ENCODE measurements at places on chromosomes 2 and 18.

GRCh38 chr2:55156984-55157383 lies 75.1 kb downstream of the CLHC1 start:
- no peak for DNase-seq

GRCh38 chr2:174779361-174779928 lies 15.2 kb upstream of the CHRNA1 start:
- no peak for DNase-seq

DNA sequence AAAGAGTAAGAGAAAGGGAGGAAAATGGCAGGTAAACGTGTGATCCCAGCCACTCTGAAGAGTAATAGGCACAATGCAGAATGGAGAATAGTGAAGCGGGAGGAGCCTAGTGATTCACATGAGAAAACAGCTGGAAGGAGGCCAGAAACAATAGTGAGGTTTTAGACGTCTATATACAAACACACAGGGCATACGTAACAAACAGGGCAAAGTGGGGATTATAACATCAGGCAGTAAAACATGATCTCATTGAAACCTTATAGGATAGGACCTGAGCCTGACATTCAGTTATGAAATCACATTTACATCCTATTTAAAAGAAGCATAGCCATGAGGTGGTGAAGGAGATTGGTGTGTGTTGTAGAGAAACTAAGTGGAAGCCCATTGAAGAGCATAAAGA lies 33.0 kb upstream of the GATA6 start:
- no peak for DNase-seq

DNA sequence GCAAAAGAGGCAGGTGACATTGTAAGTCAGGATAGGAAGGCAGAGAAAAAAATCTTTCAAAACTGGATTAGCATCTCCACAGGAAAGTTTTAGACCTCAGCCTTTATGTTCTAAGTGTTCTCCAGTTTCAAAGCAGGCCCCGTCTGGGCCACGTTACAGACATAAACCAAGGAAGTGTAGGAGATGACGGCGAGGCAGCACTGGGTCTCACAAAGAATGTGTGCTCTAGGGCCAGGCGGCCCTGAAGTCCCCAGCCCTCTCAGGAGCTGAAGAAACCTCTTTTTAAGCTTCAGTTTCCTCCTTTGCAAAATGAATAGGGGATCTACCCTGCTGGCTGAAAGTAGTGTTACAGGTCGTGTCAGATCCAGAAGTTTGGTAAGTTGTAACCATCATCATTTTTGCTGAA lies 81.7 kb downstream of the SPRED2 start:
- no peak for DNase-seq

DNA sequence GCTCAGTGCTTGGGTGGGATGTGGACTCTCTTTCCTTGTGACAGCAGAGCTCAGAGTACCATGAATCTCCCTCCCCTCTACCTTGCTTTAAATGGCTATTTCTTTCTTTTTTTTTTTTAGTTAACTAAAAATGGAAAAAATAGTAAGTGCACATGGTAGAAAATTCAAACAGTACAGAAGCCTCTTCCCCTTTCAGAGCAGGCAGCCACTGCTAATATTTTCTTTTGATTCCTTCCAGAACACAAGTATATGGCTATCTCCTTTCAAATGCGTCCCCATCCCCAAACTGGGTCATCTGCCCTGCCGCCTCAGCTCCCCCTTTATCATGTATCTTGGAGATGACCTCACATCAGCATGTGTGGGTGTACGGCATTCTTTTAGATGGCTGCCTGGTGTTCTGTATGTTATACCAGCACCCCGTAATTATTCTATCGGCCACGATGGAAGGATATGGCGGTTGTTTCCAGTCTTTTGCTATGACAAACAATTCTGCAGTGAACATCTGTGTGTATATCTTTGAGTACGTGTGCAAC lies 70.5 kb upstream of the DLX2 start:
- DNase-seq, result no peak

DNA sequence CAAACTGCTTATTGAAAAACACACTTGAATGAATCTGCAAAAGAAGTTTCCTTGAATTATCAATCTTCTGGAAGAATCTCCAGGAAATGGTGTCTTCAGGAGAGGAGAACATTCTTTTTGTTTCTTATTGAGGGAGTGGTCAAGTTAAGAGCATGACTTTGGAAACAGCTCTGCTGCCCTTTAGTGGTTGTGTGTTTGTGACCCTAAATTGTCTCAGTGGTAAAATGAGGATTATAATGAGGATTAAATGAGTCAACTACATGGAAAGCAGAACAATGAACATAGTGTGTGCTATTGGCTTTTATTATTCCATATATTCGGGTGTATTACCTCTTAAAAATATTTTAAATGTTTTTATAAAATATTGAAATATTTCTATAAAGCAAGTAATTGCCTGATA lies 44.8 kb upstream of the TANC1 start:
- no peak for DNase-seq

- no peak for DNase-seq
Measured at GRCh38 chr2:225122583-225123486, 80.6 kb upstream of the DOCK10 start.

DNA sequence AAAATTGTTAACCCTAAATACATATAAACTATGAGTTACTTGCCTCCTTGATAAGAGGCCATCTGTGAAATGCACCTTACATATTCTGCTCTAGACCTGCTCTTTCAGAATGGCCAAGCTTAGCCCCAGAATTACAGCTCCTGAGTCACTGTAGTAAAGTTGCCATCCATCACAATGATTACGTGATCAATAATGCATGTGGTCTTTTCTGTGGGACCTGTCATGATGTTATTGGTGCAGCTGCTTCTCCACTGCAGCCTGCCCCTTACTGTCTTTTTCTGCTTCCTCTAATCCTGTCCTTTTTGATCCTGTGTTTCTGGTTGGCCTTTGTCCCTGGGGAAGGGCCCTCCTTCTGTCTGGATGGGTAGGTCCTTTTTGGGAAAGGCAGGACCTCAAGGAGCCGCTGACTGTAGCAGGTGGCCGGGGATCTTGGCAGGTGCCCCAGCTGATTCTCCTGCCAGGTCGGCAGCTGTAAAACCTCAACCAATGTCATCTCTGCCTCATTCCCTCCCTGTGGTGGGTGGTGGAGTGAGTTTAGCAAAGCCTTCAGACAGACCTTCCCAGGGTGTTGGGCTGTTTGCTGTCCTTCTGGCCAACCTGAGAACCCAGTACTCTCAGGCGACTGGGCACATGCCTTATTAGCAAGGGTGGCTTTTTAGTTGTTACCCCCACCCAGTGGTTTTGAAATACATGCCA lies 126.2 kb upstream of the EML6 start:
- DNase-seq, result no peak

- DNase-seq, result no peak
Measured at GRCh38 chr2:21041462-21041861, 2.4 kb downstream of the APOB start.

DNA sequence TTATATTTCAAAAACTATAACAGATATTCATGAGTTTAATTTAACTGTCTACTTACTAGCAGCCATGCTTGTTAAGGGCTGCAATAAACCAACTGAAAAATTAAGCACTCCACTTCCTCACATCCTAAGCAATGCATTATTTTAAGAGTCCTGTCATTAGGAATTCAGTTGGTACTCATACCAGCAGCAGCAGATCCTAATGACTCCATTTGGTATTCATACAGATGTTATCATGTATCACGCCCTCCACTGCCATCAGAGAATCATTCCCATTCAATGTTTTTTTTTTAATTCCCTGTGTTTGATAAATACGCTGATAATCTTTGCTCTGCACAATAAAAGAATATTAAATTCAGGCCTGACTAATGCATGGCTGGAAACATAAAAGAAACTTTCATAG lies 236.8 kb downstream of the AFF3 start:
- DNase-seq, result no peak

DNA sequence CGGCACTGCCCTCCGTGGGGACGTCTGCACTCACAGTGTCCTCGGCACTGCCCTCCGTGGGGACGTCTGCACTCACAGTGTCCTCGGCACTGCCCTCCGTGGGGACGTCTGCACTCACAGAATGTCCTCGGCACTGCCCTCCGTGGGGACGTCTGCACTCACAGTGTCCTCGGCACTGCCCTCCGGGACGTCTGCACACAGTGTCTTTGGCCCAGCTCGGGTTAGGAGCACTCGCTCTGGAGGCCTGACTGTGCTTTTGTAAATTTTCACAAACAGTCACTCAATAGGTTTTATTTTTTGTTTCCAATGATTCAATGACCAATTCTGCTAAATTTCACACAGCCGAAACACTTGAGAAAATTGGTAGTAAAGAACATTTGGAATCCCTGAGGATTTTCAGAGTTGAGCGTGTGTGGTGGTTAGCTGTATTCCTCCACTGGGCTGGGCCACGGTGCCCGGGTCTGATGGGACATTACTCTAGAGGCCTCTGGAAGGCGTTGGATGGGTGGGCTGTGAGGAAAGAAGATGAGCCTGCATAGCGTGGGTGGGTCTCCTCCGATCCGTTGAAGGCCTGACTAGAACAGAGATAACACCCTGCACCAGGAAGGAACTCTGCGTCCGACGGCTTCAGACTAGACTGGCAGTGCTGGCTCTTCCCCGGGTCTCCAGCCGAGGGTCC lies 134.8 kb downstream of the RTP5 start:
- no peak for DNase-seq

- no peak for DNase-seq
Measured at GRCh38 chr2:199064201-199064600, 393.5 kb downstream of the SATB2 start.

DNA sequence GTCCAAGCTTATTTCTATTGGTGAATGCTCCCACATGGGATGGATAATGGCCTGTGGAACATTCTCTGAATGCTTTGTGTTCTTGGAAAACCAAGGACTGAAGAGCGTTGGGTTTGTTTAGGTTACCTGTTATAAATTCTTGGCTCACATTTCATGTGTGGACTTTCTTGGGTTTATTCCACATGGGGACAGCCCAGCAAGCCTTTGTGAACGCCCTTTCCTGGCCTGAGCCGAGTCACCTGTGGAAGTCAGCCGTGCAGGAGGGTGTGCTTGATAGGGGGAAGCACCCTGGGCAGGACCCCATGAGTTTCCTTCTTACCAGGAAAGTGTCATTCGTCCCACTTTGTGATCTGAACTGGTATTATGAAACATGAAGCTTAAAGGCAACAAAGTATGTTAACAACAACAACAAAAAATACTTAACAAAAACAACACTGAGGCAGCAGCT lies 4.1 kb downstream of the RAB31 start:
- no peak for DNase-seq

DNA sequence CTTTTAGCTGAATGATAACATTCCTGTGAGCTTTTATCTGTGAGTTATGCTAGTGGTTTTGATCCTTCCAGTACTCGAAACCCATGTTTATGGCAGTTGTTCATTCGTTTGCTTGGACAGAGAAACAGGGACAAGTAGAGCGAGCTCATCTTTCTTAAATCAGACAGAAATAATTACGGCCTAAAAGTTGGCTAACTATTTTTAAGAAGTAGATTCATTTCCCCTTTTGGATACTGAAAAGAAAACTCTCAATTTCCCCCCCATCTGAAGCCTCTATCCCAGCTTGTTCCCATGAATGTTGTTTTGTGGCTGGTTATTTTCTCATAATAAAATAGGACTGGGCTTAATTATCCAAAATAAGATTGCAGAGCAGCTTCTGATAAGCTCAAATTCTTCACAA lies 67.1 kb downstream of the ANTXR1 start:
- DNase-seq, result no peak

DNA sequence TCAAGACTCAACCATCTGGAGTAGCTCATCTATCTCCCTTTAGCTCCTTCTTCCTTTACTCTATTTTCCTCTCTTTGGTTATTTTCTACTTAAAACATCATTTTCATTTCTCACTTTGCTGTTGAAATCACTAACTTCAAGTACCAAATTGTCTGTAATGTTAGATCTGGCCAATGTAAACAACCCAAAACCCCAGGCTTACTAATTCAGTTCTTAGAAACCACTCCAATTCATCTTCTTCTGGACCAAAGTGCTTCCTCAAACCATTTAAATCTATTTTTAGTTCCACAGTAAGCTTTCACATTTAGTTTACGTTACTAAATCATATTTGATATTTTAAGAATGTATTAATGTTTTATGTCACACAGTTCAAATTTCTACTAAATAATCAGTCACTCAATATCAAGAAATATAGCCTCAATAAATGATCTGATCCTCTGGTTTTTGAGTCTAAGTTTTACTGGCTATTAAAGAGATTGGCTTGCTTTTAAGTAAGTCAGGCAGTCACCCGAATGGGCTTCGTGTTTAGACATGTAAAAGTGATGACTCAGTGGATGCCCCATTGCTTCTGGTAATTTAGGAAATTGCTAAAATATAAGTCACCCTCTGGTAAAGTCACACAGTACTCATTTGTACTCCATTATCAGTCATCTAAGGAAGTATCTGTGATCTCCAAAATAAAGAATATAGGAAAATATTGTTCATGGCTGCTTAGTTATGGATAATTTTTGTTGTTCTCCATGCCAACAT lies 527.2 kb upstream of the SOX11 start:
- no peak for DNase-seq

GRCh38 chr18:23353459-23353858 lies 99.6 kb upstream of the RIOK3 start:
- no peak for DNase-seq

DNA sequence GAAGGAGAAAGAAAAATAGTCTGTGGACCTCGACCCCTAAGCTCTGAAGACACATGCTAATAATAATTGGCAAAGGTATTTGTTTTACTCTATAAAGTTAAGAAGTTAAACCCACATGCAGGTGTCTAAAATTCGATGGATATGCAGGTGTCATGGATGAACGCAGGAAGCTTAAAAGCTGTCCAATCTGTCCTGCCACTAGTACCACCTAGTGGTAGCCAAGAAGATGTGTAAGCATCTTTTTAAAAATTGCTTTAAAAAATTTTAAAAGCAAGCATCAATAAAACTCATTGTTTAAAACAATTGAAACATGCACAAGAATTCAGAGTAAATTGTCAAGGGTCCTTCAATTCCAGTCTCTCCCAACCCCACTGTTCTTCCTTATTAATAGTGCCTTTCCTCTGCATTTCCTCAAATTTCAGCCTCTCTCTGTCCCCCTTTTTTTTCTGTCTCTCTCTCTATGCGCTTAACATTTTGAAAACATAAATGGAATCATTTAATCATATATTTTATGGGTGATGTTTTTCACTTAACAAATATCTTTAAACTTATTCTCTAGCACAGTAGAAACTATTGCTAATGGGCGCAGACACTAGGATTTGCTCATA lies 30.6 kb upstream of the PPP3R1 start:
- DNase-seq, result no peak

- no peak for DNase-seq
Measured at GRCh38 chr2:49367003-49367402, 212.7 kb upstream of the FSHR start.

DNA sequence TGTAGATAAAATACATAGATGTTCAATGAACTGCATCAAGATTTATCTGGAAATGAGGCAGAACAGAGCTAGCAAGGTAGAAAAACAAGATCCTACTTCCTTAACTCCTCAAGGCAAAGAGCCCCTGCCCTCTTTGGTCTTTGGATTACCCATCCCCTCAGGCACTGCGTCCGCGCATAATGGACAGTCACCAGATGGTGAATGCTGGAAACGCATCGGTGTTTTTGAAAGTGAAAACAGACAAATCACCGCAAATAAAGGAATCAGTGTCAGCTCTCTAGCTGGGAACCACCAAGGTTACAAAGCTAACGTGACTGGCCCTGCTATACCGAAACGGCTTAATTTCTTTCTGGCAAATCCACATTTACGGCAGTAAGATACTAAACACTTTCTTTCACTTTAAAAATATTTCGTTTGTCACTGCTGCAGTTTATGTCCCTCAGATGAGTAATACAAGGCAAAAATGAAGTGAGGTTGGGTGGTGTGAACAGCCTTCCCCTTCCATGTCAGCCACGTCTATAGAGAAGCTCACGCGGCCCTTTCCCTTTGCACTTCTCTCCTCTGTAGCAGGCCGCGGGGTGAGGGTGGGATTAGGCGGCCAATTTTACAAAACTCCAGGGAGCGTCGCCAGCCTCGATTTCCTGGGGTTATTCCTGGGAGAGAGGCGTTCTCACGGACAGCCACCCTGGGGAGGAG lies 627 bp upstream of the GALR1 start:
- DNase-seq, result no peak
